ENCODE measurements at places on chromosomes 16 and 17. TPM values are rescaled to one million over a fixed set of nuclear protein-coding genes. Genes with fewer than 3 reads are reported as not detected.

DNA sequence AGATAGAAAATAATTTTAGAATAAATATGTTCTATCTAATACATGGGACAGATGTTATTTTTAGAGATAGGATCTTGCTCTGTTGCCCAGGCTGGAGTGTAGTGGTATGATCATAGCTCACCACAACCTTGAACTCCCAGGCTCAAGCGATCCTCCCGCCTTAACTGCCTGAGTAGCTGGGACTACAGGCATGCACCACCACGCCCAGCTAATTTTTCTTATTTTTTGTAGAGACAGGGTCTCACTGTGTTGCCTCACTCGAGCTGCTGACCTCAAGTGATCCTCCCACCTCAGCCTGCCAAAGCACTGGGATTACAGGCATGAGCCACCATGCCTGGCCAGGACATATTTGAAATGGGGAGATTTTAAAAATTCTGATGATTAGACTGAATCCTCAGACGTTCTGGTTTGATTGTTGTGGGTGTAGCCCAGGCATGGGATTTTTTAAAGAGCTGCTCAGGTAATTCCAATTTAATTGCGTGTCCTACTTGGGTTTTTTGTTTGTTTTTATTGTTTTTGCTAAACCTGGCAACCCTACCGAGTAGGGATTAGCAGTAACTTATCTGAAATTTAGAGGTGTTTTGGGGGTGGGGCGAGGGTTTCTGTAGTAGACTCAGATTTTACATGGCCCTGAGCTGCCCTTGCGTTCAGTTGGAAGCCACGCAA, 142.9 kb downstream of the RAB11FIP4 start:
- no peak for DNase-seq

- no peak for DNase-seq
Observed at GRCh38 chr17:7486181-7486580, 2.0 kb downstream of the POLR2A start.

DNA sequence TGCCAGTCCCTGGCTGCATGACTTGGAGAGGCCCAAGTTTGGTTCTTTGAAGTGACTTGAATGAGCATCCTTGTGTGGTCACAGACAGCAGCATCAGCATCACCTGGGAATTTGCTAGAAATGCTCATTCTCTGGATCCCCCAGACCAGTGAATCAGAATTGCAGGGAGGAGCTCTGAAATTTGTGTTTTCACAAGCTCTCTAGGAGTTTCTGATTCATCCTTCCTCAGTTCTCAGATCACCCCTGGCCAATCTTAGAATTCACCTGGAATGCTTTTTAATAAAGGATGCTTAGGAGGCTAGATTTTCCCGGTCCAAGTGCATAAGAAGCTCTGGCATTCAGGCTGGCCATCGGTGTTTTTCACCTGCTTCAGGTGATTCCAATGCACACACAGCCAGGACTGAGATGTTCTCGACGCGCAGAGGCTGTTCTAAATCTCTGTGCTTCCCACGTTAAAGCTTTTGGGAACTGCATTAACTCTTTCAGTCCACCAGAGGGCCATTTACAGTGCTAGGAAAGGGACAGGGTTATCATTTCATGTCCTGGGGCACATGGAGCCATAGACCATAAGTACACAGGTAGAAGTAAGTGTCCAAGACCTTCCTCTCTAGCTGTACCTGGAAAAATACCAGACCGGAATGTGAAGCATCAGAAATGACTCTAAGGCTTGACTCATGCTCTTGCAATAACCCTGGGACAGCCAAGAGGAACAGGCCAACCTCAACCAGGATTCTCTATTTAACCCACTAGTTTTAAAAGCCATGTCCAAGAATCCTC, 85.7 kb upstream of the XYLT1 start:
- DNase-seq: no peak

GRCh38 chr17:75910699-75911098, 6.0 kb upstream of the MRPL38 start:
- no peak for DNase-seq

DNA sequence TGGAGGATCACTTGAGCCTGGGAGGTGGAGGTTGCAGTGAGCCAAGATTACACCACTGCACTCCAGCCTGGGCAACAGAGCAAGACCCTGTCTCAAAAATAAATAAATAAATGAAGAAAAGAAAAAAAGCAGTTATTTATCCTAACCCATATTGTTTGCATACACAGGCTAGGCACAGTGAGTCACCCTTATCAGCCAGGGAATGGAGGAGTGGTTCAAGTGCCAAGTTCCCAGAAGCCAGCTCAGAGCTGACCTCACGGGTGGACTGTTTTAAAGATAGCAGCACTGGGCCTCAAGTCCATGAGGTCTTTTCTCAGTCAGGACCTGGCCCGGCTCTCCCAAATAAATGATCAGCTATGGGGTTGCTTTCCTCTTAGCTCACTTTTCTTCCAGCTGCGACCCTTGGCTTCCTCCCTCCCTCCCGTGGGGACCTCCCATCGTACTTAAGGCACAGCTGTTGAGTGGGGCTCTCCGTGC, 22.6 kb upstream of the MGAT5B start:
- no peak for DNase-seq

- DNase-seq: no peak
Observed at GRCh38 chr16:72464597-72465368, 292.8 kb upstream of the PMFBP1 start.

DNA sequence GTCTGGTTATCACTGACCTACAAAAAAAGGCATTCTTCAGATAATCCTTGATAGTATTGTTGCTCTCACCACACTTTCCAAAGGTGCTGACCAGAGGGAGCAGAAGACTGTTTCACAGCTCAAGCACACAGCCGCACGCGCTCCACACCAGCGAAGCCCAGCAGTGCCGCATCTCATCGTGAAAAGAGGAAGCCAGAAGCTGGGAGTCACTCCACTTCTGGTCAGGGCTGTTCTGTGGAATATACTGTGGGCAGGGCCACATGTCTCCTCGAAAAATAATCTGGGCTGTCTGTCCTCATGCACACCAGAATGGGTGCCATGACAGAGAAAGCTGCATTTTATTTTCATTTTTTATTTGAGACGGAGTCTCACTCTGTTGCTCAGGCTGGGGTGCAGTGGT, 7.3 kb upstream of the PRSS36 start:
- no peak for DNase-seq

TP53 gene
- polyA plus RNA-seq: 74.4 TPM

DNA sequence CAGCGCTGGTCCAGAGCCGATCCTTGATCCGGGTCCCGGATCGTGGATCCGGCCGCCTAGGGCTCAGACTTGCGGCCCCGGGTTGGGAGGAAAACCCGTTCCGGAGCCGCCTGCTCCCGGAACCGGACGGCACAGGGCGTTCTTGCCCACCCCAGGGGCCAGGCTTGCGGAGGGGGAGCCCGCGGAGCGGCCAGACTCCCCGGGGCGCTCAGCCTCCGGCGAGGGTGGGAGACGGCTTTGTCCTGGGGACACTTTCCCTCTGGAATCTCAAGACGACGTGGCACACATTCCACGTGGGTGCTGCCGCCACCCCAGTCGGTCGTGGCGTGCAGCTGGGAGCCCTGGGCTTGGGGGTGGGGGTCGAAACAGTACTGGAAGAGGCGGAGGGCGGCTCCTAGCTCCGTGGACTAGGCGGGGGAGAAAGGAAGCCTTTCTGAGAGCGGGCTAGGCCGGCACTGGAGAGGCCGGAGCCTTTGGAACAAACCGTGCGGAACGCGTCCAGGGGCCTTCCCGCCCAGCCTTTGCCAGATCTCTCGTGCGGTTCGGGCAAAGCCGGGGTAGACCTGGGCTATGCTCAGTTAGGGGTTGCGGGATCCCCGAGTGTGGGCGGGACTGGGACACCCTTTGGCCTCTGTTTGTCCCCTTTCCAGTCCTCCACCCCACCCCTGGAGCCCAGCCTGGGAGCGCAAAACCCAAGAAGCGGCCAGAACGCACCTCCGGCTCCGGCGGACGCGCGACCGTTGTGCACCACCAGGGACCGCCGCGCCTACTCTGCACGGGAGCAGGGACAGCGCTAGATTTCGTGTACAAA, 26.5 kb downstream of the SREBF1 start:
- peak; percentile 66 for DNase-seq

- no peak for DNase-seq
Observed at GRCh38 chr17:64335486-64335885, 55.2 kb downstream of the PECAM1 start.

DNA sequence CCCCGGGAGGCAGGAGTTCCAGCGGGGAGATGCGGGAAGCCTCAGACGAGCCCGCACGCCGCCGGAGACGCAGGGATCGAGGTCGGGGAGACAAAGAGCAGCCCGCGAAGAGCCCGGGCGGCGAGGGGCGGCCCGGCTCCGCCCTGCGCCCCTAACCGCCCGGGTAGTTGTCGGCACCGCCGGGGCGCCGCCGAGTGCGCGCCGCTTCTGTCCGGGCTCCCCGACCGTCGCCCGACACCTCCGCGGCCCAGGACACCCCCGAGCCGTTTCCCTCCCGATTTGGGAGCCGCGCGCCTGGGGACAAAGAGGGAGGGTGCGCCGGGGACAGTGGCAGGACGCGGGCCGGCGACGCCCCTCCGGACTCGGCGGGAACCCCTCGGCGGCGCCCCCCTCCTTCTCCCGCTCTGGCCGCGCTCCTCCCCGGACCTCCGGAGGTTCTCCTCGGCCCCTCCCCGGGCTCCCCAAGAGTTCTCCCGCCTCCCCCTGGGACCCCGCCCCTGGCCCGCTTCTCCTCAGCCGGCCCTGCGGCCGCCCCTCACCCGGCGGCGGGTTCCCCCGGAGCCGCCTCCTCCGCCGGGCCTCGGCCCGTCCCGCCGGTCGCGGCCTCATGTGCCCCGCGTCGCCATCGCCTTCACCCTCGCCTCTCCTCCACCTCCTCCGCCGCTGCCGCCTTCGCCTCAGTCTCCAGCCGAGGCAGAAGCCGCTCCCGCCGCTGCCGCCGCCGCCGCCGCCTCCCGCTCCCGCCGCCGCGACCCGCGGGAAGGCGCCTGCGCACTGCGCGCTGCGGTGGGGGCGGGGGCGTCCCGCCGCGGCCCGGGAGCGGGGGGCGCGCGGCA, at the start of gene GJC1:
Gene GJC1, minus strand, starts transcription at position 765 of the 836 bp plus-strand sequence. CDS start 24,470 bp downstream, outside the sequence.
- peak; percentile 43 for DNase-seq

GRCh38 chr16:4580250-4580649, 24.1 kb downstream of the C16orf96 start:
- DNase-seq: no peak

GABARAP gene
- 477 TPM for polyA plus RNA-seq

HOXB4 gene
- 12.7 TPM for polyA plus RNA-seq

All from right renal pelvis (tissue), 4 donors.